AG20443 (cell line): ENCODE measurements at places on chromosomes 5 and 9.

DNA sequence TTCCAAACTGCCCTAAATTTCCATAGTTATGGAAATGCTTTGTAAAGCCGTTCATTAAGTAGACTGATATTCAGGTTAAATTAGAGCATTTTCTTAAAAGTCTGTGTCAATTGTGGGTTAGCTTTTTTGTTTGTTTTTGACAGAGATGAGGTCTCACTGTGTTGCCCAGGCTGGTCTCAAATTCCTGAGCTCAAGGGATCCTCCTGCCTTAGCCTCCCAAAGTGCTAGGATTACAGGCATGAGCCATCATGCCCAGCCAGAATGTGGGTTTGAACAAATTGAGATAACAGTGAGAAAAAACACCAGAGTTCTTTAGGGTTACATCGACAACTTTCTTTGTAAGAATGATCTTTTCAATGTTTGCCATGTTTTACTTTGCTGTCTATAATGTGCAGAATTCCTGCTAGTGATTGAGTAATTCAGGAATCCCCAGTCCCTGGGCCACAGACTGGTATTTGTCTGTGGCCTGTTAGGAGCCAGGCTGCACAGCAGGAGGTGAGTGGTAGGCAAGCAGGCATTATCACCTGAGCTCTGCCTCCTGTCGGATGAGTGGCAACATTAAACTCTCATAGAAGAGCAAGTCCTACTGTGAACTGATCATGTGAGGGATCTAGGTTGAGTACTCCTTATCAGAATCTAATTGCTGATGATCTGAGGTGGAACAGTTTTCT, 80.5 kb downstream of the RAI14 start:
- DNase-seq, result no peak

- DNase-seq, result peak; percentile 13
These were observed 70.4 kb upstream of the CTSV start for GRCh38 chr9:97109194-97109811.

GRCh38 chr5:122561209-122561608, 213.7 kb upstream of the SNX2 start:
- no peak for DNase-seq

DNA sequence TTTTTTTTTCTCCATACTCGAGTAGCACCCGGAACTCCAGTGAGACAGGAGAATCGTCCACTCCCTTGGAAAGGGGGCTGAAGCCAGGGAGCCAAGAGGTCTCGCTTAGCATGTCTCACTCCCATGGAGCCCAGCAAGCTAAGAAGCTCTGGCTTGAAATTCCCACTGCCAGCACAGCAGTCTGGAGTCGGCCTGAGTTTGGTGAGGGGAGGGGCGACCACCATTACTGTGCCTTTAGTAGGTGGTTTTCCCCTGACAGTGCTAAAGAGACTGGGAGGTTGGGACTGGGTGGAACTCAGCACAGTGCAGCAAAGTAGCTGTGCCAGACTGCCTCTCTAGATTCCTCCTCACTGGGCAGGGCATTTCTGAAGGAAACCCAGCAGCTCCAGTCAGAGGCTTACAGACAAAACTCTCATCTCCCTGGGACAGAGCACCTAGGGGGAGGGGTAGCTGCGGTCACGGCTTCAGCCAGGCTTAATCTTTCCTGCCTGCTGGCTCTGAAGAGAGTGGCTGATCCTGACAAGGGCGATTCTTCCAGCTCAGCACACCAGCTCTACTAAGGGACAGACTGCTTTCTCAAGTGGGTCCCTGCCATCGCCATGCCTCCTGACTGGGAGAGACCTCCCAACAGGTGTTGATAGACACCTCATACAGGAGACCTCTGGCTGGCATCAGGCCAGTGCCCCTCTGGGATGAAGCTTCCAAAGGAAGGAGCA, 414.5 kb upstream of the ZNF608 start:
- DNase-seq, result no peak

DNA sequence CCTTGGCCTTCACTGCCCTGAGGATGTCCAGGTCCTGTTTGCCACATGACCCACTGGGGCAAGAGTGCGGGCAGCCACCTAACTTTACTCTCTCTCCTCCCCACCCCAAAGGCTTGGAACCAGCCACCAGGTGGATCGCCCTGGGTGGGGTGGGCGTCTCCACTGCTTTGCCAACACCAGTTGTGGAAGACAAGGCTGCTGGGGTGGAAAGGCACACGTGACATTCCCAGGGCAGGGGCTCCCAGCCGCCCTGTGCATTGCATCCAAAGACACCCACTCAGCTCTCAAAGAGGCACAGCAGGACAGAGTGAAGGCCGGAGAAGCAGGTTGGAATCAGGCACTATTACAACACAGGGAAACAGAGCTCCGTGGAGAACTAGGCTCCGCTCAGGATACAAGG, 162.2 kb downstream of the OLFM1 start:
- DNase-seq, result no peak

GRCh38 chr9:68560071-68560844, 19.6 kb upstream of the TMEM252 start:
- peak; percentile 14 for DNase-seq
